Inflammatory macrophage treated with lipopolysaccharide for 4 hours (primary cell): ENCODE measurements at places on chromosomes 16 and 17.

GRCh38 chr16:11328172-11329070 lies 16.8 kb upstream of the RMI2 start:
- DNase-seq = peak; percentile 95

GRCh38 chr17:33776903-33777302 lies 478.2 kb upstream of the CCL2 start:
- no peak for DNase-seq

- DNase-seq = no peak
Observed at GRCh38 chr17:62090868-62091267, 25.8 kb upstream of the MED13 start.

DNA sequence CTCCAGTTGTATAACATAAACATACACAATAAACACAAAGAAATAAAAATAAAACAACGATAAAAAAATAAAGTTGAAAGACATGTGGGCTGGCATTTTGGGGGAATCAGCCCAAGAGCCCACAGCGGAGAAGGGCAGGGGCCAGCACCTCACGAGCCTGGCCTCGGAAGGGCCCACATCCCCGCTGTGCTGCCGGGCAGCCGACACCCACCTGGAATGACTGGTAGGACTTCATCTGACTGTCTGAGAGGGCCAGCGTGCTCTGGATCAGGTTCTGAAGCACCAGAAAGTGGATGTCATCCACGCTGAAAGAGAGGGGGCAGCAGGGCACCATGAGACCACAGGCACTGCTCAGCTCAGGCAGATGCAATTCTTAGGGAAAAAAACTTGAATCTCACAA lies 73.5 kb downstream of the GTF3C1 start:
- DNase-seq = no peak

DNA sequence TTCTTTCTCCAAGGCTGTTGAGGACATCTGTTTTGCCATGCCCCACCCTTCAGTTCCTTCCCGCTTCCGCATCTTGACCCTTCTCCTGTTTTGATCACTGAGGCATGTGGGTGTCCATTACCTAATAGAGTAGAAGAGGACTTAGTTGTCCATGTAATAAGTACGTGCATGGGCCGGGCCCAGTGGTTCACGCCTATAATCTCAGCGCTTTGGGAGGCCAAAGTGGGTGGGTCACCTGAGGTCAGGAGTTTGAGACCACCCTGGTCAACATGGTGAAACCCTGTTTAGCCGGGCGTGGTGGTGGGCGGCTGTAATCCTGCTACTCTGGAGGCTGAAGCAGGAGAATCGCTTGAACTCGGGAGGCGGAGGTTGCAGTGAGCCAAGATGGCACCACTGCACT lies 637.8 kb upstream of the EEF2KMT start:
- no peak for DNase-seq

GRCh38 chr16:80735846-80736245 lies 68.6 kb downstream of the CDYL2 start:
- no peak for DNase-seq

- DNase-seq = no peak
Observed at GRCh38 chr17:3944485-3945388, 19.5 kb downstream of the ATP2A3 start.

GRCh38 chr17:58210922-58211321 lies 8.1 kb downstream of the MKS1 start:
- DNase-seq = no peak

DNA sequence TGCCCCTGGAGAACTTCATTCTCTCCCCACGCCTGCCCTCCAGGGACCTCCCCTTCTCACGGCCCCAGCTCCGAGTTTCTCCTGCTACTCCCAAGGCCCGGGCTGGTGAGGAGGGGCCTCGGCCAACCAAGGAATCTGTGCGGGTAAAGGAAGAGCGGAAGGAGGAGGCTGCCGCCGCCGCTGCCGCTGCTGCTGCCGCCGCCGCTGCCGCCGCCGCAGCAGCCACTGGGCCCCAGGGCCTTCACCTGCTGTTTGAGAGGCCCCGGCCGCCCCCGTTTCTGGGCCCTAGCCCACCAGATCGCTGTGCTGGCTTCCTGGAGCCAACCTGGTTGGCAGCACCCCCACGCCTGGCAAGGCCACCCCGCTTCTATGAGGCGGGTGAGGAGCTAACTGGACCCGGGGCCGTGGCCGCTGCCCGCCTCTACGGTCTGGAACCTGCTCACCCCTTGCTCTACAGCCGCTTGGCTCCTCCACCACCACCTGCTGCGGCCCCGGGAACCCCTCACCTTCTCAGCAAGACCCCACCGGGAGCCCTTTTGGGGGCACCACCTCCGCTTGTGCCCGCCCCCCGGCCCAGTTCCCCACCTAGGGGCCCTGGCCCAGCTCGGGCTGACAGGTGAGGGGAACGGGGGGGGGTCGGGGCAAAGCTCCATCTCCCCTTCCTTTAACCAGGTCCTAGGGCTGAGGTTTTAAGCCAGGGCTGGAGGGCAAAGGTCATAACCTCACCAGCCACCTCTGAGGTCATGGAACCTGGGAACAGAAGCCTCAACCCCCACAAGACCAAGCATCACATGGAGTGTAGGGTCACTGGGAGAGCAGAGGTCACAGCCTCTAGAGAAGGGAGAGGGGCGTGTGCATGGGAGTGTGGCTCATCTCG lies 11.0 kb downstream of the FBRS start:
- DNase-seq = no peak

GRCh38 chr16:30459456-30459855 lies 13.1 kb upstream of the ITGAL start:
- no peak for DNase-seq

- peak; percentile 87 for DNase-seq
Observed at GRCh38 chr16:1458336-1458976, 14.1 kb upstream of the CCDC154 start.

DNA sequence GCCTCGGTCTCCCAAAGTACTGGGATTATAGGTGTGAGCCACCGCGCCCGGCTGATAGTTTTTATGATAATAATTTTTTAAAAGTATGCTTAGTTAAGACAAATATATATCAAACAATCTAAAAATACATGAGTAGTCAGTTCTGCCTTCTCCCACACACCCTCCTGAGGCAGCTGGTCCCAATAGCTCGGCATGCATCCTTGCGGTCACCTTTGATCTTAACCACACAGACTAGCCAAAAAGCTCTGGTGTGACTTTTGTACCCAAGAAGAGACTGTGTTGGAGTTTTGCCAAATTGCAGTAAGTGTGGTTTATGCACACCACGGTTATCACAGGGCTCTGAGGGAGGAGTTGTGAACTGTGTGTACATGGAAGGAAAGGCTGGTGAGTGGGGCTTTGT lies 25.6 kb downstream of the ATP6V0A1 start:
- DNase-seq = no peak

GRCh38 chr17:32277284-32277683 lies 11.7 kb downstream of the RHBDL3 start:
- DNase-seq = no peak

DNA sequence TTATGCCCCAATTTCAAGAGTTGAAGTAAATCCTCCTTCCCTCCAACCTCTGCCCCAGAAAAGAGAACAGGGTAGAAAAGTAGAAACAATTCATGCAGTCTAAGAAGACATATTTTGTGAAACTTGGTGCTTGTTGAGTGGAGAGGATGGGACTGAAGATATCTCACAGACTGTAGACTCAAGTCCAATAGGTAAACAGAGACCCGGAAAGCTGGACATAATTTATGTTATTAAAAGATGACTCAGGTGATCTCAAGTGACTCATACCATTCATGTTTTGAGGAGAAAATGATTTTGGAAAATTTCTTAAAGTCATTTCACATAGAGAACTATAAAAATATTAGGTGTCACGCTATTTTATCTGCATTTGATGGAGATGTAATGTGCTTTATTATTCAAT lies 203.1 kb upstream of the SOX9 start:
- DNase-seq = no peak

DNA sequence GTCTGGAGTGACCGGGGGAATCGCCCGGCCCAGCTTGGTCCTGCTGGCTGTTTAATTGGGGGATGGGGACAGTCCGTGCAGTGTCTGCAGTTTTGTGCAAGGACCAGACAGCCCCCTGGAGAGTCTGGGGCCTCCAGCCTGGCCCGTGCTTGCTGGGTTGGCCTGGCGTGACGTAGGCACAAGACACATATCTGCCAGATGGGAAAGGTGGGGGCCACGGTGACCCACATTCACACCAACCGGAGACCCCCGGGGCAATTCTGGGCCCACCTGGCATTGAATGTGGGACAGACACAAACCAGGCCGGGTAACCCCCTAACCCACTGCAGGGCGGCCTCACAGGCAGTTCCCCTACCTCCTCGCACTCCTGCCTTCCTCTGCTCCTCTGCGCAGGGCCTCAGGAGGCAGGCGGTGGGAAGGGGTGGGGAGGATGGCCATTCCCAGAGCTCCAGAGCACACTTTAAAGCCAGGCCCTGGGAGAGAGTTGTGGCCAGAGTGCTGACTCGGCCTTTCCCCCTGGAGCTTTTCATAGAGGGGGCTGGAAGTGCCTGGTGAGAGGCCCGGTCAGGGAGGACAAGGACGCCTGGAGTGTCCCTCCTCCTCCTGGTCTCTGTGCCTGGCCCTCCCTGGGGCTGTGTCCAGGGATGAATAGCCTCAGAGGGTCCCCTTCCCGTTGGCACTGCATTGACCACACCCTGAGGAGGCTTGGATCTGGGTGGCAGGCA lies 1.5 kb downstream of the MRC2 start:
- DNase-seq = no peak

GRCh38 chr16:85921026-85921425 lies 22.1 kb downstream of the IRF8 start:
- DNase-seq = no peak

GRCh38 chr17:80640366-80641084 lies 95.9 kb downstream of the RPTOR start:
- DNase-seq = no peak

GRCh38 chr17:43418441-43419374 lies 19.9 kb downstream of the ARL4D start:
- DNase-seq = peak; percentile 77

DNA sequence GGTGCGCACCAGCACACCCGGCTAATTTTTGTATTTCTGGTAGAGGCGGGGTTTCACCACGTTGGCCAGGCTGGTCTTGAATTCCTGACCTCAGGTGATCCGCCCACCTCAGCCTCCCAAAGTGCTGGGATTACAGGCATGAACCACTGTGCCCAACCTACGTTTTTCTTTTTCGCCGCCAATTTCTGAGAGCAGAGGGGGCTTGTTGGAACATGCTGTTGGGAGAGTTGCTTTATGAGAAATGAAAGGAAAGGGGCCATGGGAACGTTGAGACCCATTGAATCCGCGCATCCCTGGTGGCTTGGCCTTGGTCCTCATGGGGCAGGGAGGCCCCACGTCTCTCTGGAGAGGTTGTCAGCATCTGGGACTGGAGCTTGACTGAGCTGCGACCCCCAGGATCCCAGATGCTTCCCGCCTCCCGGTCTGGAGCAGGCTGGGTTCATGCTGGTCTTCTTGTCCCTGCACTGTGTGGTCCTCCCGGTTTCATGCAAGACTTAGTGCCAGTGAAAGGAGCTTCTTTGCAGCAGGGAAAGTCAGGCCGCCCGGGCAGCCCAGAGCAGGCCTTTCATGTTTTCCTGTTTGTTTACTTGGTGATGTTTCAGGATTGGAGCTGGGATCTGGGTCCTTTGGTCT lies 22.8 kb downstream of the CRISPLD2 start:
- DNase-seq = no peak

DNA sequence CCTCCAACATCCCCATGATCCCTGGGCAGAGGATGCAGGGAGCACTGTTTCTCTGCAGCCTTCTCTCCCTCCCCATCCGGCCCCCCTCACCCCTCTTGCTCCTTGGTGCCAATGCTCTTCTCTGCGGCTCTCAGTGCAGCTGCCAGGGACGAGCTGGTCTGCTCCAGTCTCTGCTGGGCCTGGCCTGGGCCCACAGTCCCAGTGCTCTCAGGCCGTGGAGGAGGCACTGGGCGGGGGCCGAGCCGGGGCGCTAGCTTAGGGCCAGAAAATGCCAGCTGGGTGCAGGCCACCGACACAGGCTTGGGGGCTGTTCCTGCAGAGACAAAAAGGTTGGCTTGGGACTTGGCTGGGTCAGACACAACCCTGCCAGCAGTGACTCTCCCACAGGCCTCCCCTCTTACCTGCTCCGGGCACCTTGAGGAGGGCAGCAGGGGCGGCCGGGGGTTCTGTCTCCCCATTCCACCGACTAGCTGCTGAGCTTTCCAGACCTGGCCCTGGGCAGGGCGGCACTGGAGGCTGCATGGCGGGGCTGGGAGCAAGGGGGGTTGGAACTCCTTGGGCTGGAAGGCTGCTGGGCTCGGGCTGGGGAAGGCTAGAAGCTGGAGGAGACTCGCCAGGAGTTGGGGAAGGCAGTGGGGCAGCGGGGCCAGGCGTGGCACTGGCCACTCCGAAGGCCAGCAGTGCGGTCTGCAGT lies 13.8 kb downstream of the CASKIN2 start:
- no peak for DNase-seq

GRCh38 chr17:60039847-60040442 lies 38.8 kb downstream of the HEATR6 start:
- no peak for DNase-seq
